ENCODE measurements at places on chromosomes 4 and X.

DNA sequence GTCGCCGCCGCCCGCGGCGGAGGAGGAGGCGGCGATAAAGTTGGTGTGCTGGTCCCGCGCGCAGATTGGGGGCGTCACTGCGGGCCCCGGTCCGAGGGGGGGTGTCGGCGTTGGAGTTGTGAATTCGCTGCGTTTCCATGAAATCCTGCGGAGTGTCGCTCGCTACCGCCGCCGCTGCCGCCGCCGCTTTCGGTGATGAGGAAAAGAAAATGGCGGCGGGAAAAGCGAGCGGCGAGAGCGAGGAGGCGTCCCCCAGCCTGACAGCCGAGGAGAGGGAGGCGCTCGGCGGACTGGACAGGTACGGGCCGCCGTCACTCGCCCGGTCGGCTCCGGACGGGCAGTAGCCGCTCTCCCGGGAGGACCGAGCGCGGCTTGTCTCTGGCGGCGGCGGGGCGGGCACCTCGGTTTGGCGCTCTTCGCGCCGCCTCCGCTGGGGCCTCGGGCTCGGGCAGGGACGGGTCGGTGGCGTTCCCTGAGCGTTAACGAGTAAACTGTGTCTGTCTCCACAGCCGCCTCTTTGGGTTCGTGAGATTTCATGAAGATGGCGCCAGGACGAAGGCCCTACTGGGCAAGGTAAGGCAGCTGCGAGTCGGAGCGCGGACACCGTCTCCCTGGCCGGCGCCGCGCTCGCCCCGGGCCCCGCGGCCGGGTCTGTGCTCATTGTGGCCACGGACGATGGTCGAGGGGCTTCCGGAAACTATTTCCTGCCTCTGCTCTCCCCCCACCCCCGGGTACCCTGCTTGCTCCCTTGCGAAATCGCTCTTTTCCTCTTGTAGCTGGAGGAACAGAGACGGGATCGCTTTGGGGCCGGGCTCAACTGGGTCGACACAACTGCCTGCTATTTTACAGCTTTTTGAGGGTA lies 658 bp downstream of the KDM6A start:
- DNase-seq: peak; percentile 35

- no peak for DNase-seq
These were observed 51.8 kb upstream of the CBLL2 start for GRCh38 chrX:22220941-22221340.

DNA sequence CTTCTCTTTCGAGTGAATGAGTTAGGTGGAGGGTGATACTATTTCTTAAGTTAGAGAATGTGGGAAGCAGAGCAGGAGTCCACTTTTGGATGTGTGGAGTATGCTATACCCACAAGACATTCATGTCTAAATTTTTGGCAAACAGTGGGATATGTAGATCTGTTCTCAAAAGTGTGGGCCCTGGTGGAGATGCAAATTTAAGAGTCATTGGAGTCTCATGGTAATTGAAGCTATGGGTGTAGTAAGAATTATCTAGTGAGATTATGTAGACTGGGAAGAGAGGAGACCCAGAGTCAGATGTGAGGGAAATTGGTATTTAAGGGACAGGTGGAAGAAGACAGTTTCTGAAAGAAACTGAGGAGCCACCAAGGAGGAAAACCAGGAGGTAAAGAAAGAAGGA lies 7.0 kb downstream of the CEP135 start:
- DNase-seq: no peak

DNA sequence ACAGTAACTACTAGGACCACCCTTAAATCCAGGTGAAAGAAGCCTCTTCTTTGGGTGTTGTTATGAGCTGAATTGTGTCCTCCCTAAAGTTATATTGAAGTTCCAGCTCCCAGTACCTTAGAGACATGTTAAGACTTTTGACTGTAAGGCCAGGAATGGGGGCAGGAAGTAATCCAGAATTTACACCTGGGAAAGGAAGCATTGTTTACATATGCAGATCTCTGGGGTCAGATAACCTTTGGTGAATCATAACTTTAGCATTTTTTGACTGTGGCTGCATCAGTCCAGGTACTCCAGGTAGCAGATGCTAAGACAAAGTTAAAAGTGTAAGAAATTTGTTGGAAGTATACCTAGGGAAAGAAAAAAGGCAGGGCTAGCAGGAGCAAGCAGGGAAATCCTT lies 104.9 kb upstream of the CENPE start:
- DNase-seq: no peak

DNA sequence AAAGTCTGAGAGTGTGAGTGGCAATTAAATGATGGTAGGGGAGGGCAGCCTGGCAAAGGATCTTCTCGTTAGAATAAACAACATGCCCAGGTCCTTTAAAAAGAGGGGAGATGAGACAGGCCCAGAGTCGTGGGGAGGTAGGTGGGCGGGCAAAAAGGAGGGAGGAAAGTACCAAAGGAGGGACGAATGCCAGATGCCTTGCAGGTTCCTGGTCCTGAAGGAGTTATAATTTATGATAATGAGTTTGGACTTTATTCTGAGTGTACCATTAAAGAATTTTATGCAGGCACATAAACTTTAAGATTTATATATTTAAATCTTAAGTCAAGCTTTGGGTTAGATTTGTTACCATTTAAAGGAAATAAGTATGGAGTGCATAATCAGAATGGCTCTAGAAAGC lies 62.3 kb upstream of the SMARCA5 start:
- DNase-seq: no peak

GRCh38 chrX:135707880-135708279 lies 5.6 kb upstream of the CT45A1 start:
- no peak for DNase-seq

GRCh38 chrX:10526451-10526850 lies 93.9 kb downstream of the MID1 start:
- DNase-seq: no peak

Measured in caudate nucleus (tissue), 63 donors.